ENCODE measurements at places on chromosomes 3 and 15.

DNA sequence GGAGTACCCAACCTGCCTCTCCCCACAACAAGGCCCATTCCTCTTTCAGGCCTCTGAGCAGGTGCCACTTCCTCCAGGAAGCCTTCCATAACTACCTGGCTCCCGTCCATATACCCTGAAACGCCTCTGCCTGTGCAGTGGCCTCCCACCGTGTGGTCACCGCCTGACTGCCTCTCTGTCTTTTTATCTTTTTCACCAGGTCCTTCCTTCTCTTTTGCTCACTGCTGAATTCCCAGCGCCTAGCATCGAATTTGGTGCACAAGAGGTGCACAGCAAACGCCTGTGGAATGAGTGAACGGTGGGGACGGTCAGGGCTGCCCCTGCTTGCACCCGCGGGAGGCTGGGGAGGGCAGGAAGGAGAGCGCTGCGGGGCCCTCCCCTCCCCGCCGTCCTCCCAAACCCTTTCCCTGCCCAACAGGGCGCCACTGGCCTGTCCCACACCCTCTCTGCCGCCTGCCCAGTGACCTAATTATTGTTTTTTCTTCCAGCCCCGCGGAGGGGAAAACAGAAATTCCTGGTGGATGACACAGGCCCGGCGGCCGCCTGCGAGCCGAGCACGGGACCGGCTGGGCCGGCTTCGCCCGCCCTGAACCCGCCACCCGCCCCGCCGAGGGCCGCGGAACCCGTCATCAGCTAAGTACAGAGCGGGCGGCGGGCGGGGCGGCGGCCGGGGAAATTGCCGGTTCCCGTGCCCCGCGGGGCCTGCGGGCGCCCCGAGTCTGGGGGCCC, 140.1 kb downstream of the SMAD6 start:
- DNase-seq: no peak

DNA sequence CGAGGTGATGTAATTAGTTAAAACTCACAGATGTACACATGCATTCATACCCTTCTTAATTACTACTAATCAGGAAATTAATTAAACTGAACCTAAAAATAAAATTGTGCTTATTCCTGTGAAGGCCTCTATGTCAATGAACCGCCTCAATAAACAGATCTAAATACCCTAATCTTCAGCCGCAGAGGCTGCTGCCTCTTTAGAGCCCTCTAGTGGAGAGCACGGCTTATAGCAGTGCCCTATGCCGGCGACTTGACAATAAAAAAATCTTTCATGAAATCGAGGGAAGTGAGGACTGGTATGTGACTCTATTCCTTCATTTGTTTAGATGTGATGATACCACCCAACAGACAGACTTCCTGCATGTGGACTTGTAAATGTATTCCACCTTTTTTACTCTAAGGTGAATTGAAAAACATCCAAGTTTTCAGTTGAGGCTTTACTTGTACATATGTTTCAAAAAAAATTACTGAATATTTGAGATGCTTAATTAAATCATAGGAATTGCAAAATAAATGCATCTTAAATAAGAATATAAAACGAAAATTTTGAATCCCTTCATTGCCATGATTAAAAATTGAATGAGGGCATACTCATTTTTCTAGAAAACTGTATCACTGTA, 8.3 kb upstream of the EPHA3 start:
- DNase-seq: no peak

DNA sequence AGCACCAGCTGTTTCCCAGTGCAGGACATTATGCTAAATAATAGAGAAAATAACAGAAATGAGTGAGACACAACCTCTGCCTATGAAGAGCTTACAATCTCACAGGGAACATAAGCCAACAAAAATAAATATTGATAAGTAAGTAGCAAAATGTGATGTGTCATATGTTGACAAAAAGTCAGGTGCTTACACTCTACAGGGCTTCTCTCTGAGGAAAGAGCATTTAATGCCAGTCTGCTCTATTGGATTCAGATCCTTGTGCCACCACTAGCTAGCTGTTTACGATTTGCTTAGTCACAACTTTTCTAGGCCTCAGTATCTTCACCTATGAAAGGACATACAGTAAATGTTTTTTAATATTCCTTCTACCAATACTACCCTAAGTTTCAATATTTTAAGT, 500.9 kb upstream of the NAALADL2 start:
- no peak for DNase-seq

DNA sequence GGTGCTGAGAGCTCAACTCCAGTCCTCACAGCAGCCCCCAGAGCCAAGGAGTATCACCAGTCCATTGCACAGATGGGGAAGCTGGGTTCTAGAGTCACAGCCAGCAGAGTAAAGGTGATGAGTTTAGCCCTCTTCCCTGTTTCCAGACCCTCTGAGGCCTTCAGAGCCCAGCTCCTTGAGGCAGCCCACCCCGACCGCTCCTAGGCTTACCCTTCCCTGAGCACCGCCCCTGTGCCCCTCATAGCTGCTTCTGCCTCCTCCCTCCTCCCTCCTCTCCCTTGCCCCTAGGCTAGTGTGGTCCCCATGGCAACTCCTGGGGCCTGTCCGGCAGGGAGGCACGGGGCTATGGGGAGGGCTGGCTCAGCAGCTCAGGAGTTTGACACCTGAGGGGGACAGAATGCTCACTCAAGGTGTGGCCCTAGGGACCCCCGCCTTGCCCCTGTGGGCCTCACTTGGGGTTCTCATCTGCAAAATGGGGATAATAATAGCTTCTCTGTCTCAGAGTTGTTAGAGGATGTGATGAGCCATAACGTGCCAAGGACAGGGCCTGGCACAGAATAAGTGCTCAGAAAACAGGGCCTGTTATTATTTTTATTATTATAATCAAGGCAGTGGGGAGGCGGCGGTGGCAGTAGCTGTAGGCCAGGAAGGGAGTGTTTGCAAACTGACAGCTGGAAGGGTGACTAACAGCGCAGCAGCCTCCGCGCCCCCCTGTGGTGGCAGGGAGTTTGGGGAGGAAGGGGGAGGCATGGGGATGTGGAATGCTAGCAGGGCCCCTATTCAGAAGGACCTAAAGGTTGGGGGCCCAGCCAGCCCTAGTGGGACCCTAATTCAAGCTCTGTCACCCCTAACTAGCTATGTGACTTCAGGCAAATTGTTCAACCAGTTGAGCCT, 11.5 kb downstream of the CSK start:
- DNase-seq: no peak

DNA sequence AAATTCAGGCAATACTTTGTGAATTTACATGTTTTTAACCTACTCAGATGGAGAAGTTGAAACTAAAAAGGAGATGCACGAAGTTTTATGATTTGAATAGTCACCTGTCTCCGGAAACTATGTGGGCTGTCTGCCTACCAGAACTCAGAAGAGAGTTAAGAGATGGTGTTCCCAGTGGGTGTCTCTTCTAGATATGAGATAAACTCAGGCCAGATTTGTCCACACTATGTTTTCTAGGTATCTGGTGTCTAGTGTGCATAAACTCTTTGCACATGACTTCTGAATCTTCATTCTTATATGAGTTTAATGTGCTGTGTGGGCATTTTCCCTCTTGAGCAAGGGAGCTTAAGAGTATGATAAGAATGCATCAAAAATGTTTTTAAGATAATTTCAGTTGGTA, 222.8 kb downstream of the FOXP1 start:
- no peak for DNase-seq

DNA sequence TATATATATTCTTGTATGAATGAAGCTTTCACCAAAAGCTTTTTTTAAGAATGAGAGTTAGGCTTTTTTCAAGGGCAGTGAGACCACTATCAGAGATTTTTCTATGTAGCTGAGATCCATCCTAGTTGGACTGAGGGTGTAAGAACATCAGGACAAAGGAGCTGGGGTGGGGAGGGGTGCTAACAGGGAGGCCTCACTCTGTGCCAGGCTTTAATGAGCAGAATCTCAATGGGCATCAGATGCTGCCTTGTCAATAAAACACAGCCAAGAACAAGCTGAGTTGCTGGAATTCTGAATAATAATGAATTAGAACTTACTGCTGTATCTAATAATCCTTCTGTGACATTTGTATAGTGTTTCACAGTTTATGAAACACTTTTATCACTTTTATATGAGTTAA, 41.4 kb upstream of the USP3 start:
- DNase-seq: no peak

DNA sequence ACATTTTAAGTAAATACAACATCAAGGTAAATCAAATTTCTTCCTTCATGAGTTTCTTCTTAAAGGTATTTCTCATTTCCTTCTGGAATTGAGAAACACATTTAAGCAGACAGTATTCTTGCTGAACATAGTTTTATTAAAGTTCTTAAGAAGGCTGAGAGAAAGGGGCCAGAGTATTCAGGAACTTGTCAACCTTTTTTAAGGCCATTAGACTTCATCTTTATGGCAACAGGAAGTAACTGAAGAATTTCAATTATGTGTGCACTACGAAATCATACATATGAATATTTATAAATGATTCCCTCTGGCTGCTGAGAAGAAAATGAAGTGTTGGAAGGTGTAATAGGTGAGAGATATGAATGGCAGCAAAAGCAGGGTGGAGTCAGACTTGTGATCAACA, 829.4 kb upstream of the DPPA4 start:
- no peak for DNase-seq

DNA sequence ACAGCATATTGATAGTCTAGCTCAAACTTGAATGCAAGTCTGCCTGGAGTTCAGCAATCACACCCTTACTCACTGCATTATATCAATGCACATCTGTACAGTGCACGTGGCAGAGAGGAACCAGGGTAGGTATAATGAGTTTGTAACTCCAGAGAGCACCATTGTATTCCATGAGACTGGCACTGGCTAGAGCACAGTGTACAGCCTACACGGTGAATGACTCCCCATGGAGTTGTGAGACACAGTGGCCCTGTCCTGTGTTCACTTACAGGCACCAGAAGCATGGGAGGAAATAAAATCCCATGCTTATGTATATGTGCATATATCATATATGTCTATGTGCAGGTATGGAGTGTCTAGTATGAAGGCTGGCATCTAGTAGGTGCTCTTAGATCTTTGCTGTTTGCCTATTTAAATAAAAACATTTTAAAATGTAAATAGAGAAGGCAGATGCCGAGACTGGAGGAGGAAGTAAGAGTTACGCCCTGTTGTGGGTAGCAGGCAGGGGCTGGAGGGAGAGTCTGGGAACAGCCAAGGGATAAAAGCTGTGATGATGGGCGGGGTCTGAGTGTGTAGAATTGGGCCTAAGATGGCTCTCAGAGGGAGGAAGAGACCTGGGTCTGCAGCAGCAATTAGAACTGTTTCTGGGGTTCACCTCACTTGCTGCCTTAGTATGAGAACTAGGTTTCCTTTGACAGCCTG, 360.7 kb upstream of the ICE2 start:
- DNase-seq: no peak

DNA sequence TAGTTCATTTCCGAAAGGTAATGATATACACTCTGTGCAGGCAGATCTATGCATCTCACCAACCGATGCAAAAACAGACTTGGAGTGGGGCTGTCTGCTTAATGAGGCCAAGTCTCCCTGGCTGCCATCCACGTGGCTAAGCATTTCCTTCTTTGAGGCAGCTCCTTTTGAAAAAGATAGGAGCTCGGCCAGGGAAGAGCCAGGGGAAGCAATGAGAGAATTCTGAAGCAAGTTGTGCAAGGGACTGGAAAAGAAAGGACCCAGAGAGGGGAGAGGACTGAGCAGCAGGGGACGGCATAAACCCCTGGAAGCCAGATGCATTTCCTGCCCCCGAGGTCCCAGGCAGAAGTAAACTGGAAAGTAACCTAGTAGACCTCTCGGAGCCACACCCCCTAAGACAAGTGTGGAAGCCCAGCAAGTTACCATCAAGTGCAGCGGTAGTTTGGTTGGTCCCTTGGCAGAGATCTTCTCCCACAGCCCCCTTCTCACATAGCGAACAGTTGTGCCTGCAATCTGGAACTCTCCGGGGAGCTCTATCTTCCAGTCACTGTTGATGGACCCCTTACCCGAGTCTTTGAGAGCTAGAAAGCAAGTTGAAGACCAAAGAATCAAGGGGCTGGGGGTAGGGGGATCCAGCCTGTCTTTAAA, 288.2 kb downstream of the ADAMTS17 start:
- DNase-seq: no peak

DNA sequence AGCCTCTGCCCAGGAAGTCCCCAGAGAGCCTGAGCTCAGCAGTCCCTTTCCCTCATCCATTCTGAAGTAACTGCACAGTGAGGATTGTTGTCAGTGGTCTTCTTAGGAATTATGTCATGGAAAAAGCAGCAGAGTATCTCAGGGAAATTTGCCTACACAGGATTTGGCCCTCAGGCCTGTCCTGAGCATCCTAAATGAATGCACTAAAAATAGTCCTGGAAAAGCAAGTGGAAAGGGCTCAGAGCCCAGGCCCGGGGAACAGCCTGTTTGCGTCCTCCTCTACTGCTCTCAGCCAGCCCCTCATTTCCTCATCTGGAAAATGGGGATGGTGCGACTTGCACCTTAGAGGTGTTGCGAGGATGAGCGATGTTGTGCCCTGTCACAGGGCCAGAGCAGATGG, 21.6 kb downstream of the LYSMD4 start:
- no peak for DNase-seq

- DNase-seq: no peak
These were observed 15.3 kb downstream of the HDAC11 start for GRCh38 chr3:13495351-13495813.

GRCh38 chr3:56124546-56124945, 343.7 kb downstream of the ERC2 start:
- no peak for DNase-seq

DNA sequence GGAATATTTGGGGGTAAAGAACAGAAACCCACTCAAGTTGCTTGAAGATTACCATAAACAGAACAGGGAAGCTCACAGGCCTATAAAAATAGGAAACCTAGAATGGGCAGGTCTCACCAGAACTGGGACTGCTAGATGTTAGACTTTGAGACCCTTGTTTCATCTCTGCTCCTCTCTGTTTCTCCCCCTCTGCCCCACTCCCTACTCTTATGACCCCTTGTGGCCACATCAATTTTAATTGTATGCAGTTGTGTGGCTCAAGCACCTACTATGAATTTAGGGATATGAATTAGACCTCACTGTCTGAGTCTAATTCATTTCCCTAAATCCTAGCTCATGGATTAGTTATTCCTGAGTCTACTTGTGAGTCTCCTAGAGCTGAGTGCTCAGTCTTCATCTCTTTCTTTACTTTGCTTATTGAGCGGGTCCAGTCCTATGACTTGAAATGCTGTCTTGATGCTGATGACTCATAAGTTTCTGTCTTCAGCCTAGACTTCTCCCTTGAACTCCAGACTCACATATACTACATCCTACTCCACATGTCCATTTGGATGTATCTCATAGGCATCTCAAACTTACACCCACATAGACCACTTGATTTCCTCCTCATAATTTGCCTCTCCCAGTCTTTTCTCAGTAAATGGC, 78.7 kb downstream of the ITPR1 start:
- DNase-seq: no peak

- DNase-seq: no peak
These were observed 33.9 kb upstream of the PLXNA1 start for GRCh38 chr3:126948980-126949535.

DNA sequence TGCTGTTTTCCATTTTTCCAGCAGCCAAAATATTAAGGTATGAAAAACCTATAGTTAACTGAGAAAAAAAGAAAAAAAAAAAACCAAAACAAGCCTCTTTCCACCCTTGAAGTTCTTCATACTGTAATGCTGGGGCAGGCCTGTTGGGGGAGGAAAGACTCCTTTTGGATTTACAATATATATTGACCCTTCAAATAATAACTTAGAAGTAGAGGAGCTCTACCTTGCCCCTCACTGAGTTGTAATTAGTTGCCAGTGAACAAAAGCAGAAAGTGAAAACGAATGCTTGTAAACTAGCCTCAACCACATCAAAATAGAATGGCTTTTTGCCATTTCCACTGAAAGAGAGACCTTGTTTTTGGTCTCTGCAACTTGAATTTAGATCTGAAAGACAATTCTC, 326.6 kb downstream of the NR2F2 start:
- DNase-seq: no peak

GRCh38 chr3:29324180-29324651, 43.3 kb downstream of the RBMS3 start:
- no peak for DNase-seq

- no peak for DNase-seq
These were observed 84.6 kb downstream of the TMCO5A start for GRCh38 chr15:38019066-38019465.

All from iPS DF 19.7 (cell line).